ENCODE measurements at places on chromosomes 3 and 15.

DNA sequence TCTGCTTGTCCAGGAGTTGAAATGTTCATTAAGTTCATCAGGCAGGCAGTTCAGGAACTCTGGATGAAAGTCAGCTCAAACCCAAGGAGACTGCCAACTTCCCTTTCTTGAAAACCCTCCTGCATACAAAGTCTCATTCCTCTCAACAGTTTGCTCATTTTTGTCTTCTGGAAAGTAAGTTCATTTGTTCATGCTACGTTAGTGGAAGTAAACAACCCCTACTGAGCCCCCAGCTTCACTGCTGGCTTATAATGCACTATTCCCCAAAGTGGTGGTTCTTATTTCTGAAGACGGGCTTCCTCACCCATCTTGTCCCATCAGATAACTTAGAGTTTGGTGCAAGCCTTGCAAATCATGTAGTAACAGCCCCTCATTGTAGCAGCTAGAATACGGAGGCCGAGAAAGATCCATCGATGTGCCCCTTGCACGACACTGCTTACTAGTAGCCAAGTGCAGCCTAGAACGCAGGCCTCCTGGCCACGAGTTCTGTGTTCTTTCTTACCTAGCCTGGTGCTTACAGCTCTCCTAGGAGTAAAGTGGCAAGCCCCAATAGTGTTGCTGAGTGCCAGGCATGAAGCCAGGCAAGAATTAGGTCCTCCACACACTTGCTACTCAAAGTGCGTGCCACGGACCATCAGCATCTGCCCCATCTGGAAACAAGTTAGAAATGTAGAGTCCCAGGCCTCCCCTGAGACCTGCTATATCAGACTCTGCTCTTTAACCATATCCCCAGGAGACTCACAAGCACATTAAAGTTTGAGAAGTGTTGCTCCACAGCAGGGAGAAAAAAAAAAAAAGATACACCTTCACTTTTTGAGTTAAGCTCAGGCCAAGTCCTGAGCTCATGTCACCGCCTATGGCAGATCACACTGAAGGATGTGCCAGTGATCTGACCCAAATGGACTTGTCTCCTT lies 82.5 kb downstream of the RFTN1 start:
- DNase-seq, result no peak

DNA sequence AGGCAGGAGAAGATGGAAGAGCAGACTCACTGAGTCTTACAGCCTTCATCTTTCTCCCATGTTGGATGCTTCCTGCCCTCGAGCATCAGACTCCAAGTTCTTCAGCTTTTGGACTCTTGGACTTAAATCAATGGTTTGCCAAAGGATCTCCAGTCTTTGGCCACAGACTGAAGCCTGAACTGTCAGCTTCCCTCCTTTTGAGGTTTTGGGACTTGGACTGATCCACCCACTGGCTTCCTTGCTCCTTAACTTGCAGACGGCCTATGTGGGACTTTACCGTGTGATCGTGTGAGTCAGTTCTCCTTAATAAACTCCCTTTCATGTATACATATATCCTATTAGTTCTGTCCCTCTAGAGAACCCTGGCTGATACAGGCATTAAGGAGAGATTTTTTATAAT lies 62.4 kb upstream of the TNIK start:
- no peak for DNase-seq

DNA sequence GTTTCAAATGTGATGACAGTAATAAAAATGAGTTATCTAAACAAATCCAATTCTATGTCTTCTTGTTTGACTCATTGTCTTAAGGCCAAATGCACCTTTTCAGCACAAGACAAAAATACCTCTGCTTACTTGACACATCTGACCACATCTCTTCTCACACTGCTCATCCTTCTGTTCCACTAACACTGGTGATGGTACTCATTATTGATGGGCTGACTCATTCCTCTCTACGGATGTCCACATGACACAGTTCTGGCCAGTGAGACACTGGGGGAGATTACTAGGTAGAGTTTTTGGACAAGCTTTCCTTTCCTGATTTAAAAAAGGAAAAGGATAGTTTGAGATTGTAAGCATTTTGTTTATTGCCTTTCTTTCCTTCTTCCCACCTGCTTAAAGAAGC lies 410.6 kb upstream of the THRB start:
- DNase-seq, result no peak

- DNase-seq, result no peak
These were observed 59.7 kb downstream of the MSL2 start for GRCh38 chr3:136136454-136136853.

GRCh38 chr15:89101302-89102193 lies 13.3 kb downstream of the ABHD2 start:
- no peak for DNase-seq

- DNase-seq, result peak; percentile 78
These were observed 99.3 kb downstream of the BDH1 start for GRCh38 chr3:197456261-197457091.

GRCh38 chr15:31732726-31733125 lies 297.6 kb upstream of the CHRNA7 start:
- DNase-seq, result no peak

All from pancreas (tissue), 10 donors.